ENCODE measurements at places on chromosomes 4 and X. TPM values are rescaled to one million over a fixed set of nuclear protein-coding genes. Genes with fewer than 3 reads are reported as not detected.

SORBS2 gene
- total RNA-seq, result 90.4 TPM

SRPK3 gene
- total RNA-seq, result 0.18 TPM

SPANXN3 gene
- not detected for total RNA-seq

HTR2C gene
- total RNA-seq, result 3.3 TPM

Measured in cerebellum (tissue), 4 donors.